Activated CD8-positive, alpha-beta memory T cell treated with anti-CD3 and anti-CD28 coated beads for 1 hour (primary cell): ENCODE measurements at places on chromosomes 12 and 14.

- DNase-seq, result no peak
Measured at GRCh38 chr12:92012691-92013090, 133.0 kb downstream of the BTG1 start.

DNA sequence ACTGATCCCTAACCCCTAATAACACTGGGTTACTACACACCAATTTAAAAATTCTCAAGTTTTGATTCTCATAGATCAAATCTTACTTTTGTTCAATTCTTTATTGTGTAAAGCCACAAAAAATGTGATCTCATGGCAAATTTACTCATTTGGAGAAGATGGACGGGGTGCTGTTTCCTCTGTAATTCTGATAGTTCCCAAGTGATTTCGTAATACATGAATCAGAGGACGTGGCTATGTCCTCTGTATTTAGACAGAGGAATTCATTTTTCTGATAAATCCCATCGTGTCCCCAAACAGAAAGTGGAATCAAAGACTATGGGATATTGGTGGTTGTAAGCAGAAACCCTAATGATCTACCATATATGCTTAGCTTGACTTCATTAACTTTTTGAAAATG lies 76.6 kb upstream of the GNG2 start:
- DNase-seq, result no peak

- DNase-seq, result no peak
Measured at GRCh38 chr12:54258201-54258681, 21.7 kb downstream of the CBX5 start.

- no peak for DNase-seq
Measured at GRCh38 chr12:122835750-122836026, 431 bp downstream of the HIP1R start.

DNA sequence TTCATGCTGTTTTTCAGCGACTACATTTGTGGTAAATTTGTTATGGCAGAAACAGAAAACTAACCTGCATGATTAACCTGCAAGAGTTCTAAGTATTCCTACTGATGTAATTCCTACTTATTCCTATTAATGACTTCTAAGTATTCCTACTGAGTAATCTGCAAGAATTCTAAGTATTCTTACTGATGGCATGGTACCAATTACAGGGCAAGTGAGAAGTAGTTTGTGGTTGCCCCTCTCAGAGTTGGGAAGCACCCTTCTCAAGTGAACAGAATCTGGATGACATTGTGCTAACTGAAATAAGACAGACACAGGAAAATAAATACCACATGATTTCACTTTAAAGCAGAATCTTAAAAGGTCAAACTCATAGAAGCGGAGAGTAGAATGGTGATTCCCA lies 100.9 kb upstream of the CPNE8 start:
- DNase-seq, result no peak

GRCh38 chr14:75450381-75451276 lies 22.8 kb downstream of the JDP2 start:
- DNase-seq, result no peak

- no peak for DNase-seq
Measured at GRCh38 chr12:68641138-68641537, 30.4 kb downstream of the RAP1B start.

GRCh38 chr14:91230397-91231035 lies 14.0 kb downstream of the GPR68 start:
- DNase-seq, result no peak

DNA sequence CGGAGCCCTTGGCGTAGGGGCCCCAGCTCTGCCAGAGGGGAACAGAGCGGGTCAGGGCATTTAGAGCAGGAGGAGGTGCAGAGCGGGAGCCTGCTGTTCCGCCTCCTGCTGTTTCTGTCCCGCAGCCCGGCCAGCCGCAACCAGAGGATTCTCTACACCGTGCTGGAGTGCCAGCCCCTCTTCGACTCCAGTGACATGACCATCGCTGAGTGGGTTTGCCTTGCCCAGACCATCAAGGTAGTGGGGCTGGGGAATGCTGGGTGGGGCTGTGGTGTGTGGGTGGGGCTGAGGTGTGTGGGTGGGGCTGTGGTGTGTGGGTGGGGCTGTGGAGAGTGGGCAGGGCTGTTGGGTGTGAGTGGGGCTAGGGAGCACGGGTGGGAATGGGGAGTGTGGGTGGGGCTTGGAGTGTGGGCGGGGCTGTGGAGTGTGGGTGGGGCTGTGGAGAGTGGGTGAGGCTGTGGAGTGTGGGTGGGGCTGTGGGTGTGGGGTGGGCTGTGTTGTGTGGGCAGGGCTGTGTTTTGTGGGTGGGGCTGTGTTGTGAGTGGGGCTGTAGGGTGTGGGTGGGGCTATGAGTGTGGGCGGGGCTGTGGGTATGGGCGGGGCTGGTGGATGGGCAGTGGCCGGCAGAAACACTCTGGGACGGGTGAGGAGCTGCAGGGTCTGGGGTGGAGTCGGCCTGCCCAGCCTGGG lies 8.0 kb downstream of the ASPG start:
- no peak for DNase-seq

GRCh38 chr14:95510804-95511203 lies 5.6 kb downstream of the SYNE3 start:
- DNase-seq, result no peak

- no peak for DNase-seq
Measured at GRCh38 chr14:43621282-43621681, 885.8 kb downstream of the FSCB start.

DNA sequence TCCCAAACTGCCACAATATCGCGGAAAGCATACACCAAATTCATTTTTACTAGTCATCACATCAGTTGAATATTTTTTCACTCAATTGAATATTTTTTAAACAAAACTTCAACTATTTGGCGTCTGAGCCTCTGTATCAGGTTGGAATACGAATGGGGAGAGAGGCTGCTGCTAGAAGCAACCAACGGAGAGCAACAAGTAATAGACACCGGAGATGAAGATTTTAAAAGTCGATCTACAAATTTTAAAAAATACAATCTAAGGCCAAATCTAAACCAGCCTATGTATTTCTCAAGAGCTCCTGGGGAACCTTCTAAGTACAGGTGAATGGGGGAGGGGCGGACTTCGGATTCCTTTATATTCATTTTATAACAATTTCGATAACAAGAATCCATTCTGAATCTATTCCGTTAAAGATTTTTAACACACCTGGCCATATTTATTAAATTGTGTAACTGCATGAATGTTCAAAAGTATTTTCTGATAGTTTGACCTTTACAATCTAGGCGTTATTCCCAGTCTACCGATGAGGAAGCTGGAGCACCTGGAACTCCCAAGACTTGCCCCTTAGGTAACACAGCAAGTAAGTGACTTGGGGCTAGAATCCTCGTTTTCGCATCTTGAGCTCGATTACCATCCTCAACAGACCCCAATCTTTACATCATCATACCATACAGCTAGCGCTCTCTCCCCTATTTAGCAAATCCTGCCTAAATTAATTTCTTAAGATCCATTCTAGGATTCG lies 1.2 kb downstream of the GNPNAT1 start:
- DNase-seq, result no peak

GRCh38 chr12:64687816-64688215 lies 71.4 kb downstream of the GNS start:
- DNase-seq, result no peak

DNA sequence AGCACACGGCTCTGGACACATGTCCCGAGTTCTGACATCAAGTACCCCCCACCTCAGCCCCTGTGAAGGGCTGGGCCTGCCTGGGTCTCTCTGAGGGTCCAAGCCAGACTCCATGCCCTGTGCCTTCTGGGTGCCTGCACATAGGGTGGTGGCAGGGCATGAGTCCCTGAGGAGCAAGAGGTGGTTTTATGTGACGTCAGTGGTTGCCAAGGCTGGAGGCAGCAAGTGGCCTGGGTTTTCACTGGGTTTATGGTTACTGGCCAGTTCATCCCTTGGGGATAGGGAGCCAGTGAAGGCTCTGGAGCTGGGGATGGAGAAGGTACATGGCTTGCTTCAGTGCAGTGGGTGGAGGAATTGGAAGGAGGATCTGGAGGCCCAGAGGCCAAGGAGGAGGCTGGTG lies 51.1 kb upstream of the EML1 start:
- no peak for DNase-seq

GRCh38 chr14:90503582-90503981 lies 106.8 kb downstream of the CALM1 start:
- no peak for DNase-seq

- DNase-seq, result no peak
Measured at GRCh38 chr12:32270818-32271710, 128.3 kb upstream of the FGD4 start.

DNA sequence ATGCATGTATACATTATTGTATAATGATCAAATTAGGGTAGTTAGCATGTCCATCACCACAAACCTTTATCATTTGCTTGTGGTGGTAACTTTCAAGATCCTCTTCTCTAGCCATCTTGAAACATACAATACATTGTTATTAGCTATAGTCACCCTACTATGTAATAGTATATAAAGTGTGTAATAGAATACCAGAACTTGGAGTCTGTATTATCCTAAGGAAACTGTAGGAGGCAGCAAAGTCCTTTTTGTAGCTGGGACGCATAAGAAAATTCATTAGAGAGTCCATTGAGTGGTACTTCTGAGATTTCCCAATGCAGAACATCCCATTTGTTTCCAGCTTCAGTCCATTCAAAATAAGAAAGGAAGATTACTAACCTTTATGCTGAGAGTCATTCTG lies 325.9 kb upstream of the LRFN5 start:
- no peak for DNase-seq

DNA sequence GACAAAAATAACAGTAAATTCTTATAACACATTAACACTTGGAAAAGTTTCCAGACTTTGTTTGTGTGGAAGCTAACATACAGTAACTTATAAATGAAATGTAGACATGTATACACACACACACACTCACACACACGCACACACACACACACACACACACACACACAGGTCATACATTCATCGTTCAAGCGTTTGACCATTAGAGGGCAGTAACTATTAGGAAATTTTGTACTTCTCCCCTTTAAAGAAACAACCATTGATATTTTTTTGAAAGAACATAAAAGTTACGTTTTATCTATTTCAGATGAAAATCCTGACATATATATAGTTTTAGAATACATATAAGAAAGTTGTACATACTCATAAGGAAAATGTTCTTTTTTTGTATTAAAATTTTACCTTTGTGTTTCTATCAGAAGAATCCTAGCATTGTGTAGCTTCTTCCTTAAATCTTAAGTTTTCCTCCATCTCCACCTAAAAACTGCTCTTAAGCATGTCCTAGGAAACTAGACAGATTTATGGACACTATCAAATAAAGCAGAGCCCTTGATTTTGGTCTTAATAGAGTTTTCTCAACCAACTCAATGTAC lies 29.0 kb downstream of the PTPRQ start:
- no peak for DNase-seq

DNA sequence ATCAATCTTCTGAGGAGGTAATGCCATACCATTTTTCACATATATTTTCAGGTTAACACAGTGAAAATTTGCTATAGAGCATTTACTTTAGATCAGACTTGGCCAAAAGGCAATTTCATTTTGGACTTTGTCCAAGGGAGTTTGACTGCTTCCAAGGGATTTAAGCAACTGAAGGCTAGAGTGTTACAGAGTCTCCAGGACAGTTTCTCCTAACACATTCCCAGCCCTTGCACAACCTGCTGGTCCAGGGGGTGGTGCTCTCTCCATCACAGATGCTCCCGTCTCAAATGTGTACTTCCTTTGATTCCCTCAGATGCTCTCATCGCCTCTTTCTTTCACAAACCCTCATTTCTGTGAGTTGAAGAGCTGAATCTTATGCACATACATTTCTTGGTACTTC lies 143.1 kb downstream of the TPH2 start:
- DNase-seq, result no peak

DNA sequence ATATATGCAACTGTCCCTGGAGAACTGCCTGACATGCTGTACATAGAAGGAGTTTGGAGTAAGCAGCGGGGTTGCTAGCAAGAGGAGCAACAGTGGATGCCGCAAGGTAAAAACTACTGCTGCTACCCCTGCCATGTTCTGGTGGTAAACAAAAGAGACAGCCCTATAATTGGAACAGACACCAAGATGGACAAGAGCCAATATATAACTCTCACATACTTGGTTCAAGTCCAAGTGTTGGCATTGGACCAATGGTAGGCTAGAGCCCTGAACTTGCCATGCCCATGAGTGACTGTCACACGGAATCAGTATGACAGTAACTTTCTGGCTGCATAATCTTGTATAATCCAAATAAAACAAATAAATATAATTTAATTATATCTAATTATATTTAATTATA lies 13.7 kb downstream of the ATXN7L3B start:
- no peak for DNase-seq

- no peak for DNase-seq
Measured at GRCh38 chr12:51868821-51869495, 18.9 kb upstream of the ANKRD33 start.

DNA sequence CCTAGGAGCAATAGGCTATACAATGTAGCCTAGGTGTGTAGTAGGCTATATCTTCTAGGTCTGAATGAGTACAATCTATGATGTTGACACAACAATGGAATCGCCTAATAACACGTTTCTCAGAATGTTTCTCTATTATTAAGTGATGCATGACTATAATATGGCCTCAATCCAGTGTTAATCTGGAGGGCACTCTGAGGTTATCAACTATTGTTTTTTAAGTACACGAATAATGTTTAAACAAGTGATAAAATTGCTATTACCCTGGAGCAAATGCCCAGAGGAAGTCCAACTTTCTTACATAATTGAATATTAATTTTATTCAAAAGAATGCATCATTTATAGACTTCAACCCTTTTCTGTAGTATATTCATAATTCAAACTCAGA lies 16.4 kb upstream of the CNIH1 start:
- DNase-seq, result no peak

GRCh38 chr14:32607399-32607798 lies 278.3 kb downstream of the AKAP6 start:
- no peak for DNase-seq

GRCh38 chr12:107330831-107331431 lies 237.6 kb upstream of the CRY1 start:
- no peak for DNase-seq

- DNase-seq, result peak; percentile 3
Measured at GRCh38 chr12:114684098-114684869, at the start of gene TBX3. Gene TBX3, minus strand, starts transcription at chr12:114684175. Its CDS starts 975 bp downstream, at chr12:114683200.

GRCh38 chr14:77151245-77151644 lies 9.7 kb upstream of the ZDHHC22 start:
- no peak for DNase-seq
